ENCODE measurements at places on chromosomes 5 and 9. TPM values are rescaled to one million over a fixed set of nuclear protein-coding genes. Genes with fewer than 3 reads are reported as not detected.

The OLFM1 gene
- total RNA-seq: 17.2 TPM

DNA sequence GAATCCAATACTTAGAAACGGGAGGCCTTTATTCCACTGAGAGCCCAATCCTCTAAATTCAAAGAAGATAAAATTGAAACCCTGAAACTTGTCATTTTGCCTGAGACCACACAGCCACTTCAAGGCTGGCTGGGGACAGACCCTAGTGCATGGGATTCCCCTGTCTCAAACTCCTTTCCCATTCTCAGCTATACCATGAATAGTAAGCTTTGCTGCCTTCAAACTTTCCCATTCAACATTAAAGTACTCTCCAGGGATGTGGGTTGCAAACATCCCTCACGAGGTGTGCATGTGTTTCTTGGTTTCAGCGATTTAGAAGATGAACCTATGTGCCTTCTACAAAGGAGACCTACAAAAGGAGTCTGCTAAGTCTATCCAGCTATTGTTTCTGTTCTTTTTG lies 64.6 kb downstream of the GABRB2 start:
- no peak for DNase-seq

DNA sequence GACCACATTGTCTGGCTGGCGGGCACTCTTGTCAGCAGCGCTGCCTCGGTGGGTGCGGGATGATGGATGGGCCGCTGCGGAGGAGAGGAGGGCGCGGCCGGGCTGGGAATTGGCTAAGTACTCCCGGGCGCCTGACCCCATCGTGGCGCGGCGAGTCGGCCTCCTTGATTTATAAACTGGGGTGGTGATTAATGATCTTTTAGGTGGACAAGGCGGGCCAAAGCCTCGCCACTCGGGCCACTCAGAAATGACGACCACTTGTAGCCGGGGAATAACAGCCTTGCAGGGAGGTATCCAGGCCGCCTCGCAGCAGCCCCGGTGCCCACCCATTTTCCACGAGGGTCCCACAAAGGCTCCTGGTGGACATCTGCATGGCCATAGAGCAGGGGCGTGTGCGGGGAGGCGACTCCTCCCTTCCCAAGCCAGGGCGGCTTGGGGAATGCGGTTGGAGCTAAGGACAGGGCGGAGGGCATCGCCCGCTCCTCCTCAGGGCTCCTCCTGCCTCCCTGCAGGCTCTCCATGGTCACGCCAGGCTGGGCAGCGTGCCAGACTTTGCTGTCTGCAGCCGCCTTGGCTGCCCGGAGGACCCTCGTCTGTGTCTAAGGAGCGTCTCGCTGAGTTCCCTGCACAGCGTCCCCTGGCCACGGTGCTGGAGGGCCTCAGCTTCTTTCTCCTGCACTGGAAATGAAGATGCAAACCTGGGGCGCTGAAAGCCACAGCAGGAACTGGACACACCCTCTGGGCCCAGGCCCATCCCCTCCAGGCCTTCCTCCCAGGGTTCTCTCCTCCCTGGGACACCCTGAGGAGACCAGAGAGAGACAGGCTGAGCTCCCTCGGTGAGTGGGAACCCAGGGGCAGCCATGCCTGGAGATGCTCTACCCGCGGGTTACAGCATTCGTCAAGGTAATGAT lies 287.4 kb upstream of the IRX4 start:
- no peak for DNase-seq

DNA sequence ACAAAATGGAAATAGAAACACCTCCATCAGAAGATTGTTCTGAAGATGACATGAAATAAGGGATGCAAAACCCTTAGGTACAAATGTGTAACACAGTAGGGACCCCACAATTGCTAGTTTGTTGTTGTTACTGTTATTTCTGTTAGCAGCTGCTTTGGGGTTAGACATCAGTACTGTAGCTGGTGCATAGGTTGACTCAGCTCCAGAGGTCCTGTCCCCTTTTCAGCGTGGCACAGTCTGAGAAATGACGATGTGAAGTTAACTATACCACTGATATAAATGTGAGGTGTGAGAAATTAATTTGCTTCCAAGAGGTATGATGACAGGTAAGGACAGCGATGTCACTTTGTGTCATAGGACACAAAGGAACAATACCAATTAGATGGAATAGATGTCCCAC lies 384.6 kb upstream of the KLF4 start:
- no peak for DNase-seq

- DNase-seq: peak; percentile 55
These were observed 21.5 kb upstream of the SEMA4D start for GRCh38 chr9:89519366-89519805.

DNA sequence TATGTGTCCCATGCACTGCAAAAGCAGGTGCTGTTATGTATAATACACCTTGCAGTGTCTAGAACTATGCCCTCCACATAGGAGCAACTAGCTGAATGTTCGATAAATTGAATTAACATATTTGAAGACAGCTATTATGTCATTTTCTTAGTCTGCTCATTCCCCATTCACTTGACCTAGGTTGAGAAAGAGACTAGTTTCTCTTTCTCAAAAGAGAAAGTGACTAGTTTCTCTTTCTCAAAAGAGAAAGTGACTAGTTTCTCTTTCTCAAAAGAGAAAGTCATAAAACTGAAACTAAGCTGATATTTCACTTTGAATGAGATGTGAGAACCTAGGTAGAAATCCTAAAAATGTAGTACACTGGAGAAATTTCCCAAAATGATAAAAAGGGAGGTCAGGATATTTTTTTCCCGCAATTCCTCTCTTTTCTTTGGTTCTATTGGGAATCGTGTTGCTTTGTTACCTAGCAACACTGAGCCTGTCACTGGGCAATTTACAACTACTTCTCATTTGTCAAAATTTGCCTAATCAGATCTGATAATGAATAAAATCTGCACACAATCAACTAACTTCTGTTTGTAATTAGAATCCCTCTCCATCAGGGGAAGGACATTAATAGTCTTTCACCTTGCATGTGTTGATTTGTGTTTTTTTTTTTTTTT lies 132.0 kb upstream of the GRIA1 start:
- no peak for DNase-seq

DNA sequence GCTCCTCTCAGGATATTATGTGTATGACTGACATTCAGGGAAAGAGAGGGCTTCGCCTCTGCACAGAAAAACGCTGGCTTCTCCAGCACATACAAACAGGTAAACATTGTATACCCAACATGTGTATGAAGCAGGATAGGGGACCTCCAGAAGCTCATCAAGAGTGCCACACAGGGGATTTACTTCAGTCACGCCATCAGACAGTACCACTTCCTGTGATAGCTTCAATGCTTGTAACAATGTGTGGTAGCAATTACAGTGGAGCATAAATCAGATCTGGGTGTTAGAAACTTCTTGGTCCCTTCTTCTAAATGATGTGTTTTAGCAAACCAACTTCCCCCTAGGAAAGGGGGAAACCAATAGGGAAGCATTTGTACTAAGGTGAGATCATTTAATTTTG lies 160.8 kb downstream of the TSSK1B start:
- no peak for DNase-seq

- DNase-seq: no peak
These were observed 392.9 kb upstream of the WWC1 start for GRCh38 chr5:167898361-167899042.

DNA sequence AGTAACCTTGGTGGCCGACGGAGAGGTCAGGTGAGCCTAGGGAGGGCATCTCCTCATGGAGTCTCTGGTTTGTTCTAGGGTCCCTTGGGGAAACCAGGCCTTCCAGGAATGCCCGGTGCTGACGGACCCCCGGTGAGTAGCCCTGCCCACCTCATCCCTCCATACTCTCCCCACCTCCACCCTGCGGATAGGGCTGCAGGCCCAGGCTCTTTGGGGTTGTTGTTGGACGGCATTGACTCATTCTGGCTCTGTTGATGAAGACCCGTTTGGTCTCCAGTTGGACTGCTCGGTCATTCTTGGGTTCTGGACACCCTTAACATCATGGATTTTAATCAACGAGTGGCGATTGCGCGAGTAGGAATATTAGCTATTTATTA lies 112.3 kb upstream of the FCN2 start:
- DNase-seq: no peak

The HRCT1 gene
- total RNA-seq: 0.93 TPM

- DNase-seq: no peak
These were observed 70.6 kb downstream of the SPIN1 start for GRCh38 chr9:88458716-88459465.
